NCI-H1417 treated with DMSO at 0.1 percent for 48 hours (cell line): ENCODE measurements at places on chromosomes 16 and 17.

DNA sequence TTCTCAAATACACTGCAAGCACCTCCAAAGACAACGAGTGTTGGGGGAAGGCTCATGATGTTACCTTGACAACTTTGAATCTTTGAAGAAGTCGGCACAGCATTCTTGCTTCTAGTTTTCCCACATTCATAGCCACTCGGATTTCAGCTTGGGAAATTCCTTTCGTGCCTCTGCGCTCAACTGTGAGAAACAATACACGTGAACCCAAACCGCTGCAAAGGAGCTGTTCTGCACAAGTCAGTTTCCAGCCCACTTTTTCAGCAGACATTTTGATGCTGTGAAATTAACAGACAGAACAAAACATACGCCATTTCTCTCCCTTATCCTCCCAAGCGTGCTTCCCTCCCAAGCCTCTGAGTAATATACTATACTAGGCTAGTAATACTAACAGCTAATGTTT lies 41.2 kb downstream of the GTF3C1 start:
- DNase-seq: no peak

DNA sequence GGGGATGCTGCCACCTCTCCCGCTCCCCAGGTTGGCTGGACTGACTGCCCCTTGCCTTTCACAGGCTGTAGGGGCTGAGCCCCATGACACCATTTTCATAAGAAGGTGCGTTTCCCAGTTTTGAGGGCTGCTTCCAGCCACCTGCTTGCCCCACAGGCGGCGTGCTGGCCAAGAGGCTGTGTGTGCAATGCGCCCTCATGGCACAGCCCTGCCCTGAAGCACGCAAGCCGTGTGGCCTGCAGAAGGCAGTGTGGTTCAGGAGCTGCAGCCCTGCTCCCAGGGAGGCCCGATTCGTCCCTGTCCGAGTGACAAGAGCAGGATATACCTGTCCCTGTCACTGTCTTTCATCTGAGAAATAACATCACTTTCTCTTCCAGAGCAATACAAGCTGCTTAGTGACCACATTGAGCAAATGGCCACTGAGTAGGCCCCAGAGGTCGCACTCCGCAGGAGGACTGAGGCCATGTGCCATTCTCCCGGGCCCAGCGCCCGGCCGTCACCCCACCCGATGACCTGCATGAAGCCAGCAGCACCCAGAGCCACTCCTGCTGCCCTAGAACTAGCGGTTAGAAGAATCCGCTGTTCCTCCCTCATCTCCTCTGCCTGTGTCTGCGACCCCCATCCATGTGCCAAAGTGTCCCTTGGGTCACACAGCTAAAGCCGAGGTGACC lies 24.2 kb downstream of the CIBAR2 start:
- DNase-seq: no peak

DNA sequence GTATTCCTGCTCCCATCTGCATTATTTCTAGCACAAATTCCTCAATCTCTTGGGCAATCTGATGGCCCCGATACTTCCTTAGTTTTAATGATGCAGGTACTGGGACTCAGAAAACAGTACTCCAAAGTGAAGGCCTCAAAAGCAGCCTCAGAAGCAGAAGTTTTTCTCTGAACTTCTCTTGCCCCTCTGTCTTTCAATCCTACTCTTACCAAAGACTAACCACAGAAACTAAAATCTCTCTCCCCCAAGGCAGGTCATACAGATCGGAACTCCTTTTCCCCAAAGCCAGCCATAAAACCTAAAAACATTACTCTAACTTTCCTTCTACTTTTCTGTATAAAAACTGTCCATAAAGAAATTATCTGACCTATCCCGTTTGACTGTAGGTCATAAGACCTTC lies 103.5 kb downstream of the HS3ST3A1 start:
- DNase-seq: no peak

DNA sequence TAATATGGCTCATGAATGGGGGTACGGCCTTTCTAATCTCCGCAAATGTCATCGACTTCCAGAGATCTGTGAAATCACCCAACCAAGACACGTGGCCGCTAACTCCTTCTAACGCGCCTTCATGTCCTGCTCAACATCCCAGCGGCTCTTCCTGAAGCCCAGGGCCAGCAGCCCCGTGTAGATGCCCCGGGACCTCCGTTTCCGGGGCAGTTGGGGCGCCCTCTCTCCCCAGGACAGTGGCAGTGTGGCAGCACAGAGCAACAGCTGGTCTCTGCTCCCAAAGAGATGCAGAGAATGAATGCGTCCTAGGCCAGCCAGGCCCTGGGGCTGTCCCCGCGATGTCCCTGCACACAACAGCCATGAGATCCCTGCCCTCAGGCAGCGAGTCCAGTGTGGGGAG lies 153.5 kb downstream of the RBFOX3 start:
- no peak for DNase-seq

- DNase-seq: no peak
These were observed 2.0 kb upstream of the SCN4A start for GRCh38 chr17:63974594-63975192.

DNA sequence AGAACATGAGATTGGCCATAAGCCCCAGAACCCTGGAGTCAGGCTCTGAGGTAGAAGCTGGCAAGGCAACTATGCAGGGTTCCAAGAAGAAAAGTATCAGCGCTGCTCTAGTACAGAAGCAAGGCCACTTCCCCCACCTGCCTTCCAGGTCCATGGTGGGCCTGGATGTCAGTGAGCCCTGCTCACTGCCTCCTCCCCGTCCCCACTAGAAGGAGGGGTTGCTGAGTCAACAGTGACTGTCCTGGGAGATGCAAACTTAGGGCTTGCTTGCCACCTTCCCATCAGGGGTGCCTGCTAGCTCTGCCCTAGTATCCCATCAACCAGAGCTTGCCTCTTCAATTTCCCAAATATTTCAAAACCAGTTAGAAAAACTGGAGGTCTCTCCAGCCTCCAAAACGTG lies 29.6 kb upstream of the SREBF1 start:
- no peak for DNase-seq

- no peak for DNase-seq
These were observed 33.2 kb downstream of the MAP2K6 start for GRCh38 chr17:69447726-69448125.

DNA sequence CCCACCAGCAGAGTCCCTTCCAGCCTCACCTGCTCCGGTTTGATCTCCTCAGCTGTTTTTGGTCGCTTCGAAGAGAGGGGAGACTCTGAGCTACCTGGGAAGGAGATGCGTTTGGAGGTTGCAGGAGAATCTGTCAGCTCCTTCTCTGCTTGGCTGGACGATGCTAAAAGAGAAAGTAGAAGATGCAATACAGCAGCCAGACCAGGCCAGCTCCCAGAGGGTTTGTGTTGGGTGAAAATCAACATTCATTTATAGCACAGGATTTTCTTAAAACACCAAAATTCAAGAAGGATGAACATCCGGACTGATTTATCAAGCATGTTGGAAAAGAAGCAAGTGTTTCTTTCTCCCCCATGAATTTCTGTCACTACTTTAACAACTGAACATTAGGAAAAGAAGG lies 236.1 kb downstream of the ZFHX3 start:
- DNase-seq: no peak

DNA sequence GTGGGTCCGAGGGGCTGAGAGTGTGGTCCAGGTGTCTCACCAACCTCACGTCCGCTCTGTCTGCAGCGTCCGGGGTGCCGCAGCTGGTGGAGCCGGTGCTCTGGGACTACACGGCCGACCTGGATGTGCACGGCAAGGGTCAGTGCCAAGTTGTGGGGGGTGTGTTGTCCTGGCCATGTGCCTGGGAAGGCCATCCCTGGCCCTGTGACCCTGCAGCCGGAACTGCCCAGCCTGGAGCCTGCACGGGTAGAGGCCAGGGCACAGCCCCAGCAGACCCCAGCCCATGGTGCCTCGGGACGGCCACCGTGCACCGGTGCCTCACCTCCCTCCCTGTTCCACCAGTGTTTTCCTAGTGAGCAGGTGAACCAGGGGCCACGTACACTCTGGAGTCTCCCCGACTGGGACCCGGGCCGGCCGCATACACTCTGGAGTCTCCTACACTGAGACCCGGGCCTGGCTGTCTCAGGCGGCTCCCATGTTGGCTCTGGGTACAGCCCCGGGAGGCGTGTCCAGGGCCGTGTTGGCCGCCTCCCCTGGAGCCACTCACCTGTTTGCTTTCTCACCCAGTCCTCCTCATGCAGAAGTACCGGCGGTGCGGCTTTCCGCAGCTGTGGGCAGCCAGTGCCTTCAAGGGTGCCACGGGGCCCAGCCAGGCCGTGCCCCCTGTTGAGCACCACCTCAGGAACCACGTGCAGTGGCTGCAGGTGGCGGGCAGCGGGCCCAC lies 13.8 kb downstream of the CYBC1 start:
- DNase-seq: no peak

DNA sequence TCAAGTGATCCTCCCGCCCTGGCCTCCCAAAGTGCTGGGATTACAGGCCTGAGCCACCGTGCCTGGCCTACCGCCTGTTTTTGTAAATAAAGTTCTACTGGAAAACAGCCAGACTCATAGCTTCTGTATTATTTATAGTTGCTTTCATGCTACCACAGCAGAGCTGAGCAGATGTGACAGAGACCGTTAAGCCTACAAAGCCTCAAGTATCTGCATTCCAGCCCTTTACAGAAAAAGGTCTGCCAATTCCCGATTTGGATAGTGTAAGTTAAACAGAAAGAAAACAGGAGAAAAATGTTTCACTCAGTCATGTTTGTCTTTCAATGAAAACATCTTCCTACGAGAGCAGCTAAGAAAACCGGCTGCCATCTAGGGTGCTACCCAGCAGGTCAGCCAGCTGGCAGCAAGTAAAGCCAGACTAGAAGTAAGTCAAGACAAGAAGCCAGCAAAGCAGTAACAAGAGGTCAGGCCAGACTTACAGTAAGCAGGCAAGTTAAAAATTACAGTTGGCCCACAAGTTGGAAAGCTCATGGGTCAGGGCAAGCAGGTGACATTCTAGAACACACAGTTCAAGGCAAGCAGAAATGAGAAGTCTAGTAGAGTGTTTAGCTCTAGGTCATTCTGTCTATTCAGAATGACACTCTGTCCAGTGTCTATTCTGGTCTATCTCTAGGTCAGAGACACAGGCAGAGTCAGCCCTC lies 17.7 kb downstream of the NCBP3 start:
- no peak for DNase-seq

DNA sequence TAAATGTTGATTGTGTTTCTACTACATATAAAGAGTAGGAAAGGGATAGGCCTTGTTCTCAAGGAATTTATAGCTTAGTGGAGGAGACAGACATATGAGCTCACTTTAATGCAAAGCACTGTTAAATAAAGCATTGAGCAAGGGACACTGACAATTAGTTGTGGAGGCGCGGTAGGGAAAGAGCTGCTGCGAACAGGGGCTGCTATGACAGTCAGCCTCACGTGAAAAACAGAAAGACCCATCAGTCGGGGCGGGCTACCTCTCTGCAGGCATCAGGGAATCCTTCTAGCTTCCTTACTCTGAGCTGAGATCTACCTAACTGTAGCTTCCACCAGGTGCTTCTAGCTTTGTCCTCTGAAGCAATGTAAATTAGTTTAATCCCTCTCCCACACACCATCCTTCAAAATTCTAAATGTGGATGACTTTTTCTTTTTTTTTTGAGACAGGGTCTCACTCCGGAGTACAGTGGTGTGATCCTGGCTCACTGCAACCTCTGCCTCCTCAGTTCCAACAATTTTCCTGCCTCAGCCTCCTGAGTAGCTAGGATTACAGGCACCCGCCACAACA lies 129.9 kb upstream of the ZFHX3 start:
- DNase-seq: no peak

- no peak for DNase-seq
These were observed 14.6 kb downstream of the PITPNA start for GRCh38 chr17:1548032-1548431.

- DNase-seq: no peak
These were observed 84.4 kb upstream of the PLCG2 start for GRCh38 chr16:81694494-81695280.

GRCh38 chr16:20114356-20114755 lies 40.7 kb upstream of the GPR139 start:
- no peak for DNase-seq

- DNase-seq: no peak
These were observed 968 bp downstream of the CEP112 start for GRCh38 chr17:66190738-66191592.

- DNase-seq: no peak
These were observed 10.9 kb downstream of the JPT2 start for GRCh38 chr16:1688807-1689560.

GRCh38 chr16:30184891-30185682 lies 1.7 kb downstream of the CORO1A start:
- no peak for DNase-seq

DNA sequence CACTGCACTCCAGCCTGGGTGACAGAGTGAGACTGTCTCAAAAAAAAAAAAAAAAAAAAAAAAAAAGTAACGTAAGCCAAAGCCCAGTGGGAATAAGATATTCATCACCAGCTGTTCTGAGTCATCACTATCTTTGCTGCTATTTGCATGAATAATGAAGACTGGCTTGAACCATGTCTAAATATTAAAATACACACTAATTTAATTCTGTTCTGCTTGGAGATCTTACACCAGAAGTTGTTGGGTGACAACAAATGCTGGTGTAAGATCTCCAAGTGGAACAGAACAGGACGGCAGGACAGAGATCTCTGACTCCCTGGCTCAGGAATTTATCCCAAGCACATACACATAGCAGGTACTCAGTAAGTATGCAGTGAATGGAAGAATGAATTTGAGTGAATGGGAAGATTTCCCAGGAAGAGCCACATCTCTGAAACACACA lies 19.6 kb downstream of the DNAH17 start:
- no peak for DNase-seq

DNA sequence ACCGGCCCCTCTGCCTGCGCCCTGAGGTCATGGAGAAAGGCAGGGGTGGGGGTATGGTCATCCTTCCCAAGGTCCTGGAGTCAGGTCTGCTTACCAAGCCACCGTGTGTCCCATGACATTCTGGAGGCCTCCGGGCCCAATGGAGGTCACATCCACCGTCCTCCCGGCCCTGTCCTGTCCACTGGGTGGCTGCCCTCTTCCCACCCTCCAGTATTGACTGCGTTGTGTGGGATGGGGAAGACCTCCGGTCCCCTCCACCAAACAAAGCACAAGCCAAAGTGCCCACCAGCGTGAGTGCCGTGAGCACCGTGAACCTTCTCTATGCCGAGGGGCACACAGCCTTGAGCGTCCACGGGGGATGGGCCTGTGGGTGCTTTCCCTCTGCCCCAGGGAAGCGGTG lies 37.2 kb downstream of the LMF1 start:
- no peak for DNase-seq

GRCh38 chr17:34596920-34597319 lies 17.5 kb downstream of the TMEM132E start:
- no peak for DNase-seq

DNA sequence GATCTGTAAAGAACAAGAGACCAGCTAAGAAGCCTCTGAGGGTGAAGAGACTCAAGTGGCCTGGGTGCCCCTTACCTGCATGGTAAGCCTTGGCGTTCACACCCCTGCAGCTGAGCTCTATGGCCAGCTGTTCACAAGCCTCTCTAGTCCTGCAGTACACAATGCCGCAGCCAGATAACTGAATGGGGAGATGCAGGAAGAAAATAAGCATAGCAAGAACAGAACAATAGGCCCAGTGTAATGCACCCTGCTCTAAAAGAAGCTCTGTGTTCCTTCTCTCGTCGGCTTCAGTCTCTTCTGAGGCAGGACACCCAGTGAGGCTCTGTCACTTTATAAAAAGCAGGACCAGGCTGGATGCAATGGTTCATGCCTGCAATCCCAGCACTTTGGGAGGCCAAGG lies 5.4 kb downstream of the RECQL5 start:
- no peak for DNase-seq

- DNase-seq: no peak
These were observed 873 bp downstream of the PSME3IP1 start for GRCh38 chr16:57184887-57185445.
